Activated T-helper 2 cell treated with anti-CD3 and anti-CD28 coated beads, Interferon-gamma antibody, Interleukin-2, Interleukin-4, amounts not matched to agents 10 μg/mL and 5 μg/mL and 100 μg/mL, durations not matched to agents 14 hours and 24 hours and 36 hours (primary cell): ENCODE measurements at places on chromosomes 6 and 20. TPM values are rescaled to one million over a fixed set of nuclear protein-coding genes. Genes with fewer than 3 reads are reported as not detected.
A peak's percentile ranks its signal among the peaks of the same experiment; 100 is the strongest.

- H3K4me3 ChIP-seq: no peak overlapping the region
- H3K4me1 ChIP-seq: no peaks in the 10 kb centered on the region
- no peak for DNase-seq
Measured at GRCh38 chr20:944774-945410, 28.8 kb upstream of the ANGPT4 start.

Gene CDH4
- total RNA-seq: not detected in 2 replicates

DNA sequence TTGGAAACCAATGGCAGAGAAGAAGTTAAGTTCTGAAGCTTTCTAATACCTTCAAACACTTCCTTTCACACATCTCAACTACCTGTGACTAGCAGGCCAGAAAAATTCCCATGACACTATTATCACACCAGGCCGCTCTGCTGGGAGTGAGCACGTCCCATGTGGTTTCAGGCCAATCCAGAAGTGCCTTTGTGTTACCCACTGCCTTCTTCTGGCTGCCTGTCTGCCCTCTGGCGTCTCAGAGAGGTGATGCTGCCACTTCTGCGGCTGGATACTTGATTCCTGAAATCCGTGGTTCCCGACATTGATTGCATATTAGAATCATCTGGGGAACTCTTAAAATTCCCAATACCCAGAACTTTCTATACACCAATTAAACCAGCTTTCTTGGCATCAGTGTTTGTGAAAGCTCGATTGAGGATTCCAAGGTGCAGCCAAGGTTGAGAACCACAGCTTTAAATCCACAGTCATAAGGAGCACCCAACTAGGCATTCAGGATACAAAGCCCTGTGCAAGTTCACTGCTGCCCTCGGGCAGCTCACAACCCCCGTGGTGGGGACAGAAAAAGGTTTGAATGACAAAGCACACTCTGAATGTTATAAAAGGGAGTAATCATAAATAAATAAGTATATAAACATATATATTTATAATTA lies 65.6 kb downstream of the STMND1 start:
- no peak for DNase-seq
- no peak overlapping the region for H3K27ac ChIP-seq
- no peaks in the 10 kb centered on the region for H3K27me3 ChIP-seq

DNA sequence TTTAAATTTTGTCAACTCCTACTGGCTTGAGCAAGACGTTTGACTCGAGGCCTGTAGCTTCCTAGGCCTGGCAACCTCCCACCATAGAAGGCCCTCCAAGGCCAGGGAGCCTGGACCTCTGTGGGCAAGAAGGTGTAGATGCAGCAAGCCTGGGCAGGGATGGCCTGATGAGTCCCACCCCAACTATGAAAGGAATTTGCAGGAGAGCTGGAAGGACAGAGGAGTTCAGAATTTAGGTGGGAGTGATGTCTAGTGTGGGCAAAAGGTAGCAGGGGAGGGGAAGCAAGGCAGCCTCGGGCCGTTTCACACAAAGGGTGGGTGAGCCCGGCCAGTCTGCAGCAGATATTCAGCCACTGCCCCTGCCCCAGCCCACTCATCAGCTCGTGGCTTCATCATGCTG lies 245.2 kb downstream of the CDH26 start:
- no peak overlapping the region for H3K4me3 ChIP-seq
- no peaks in the 10 kb centered on the region for H3K4me1 ChIP-seq

Gene ID4
- total RNA-seq: not detected in 2 replicates

Gene GPR6
- not detected in 2 replicates for total RNA-seq

Gene PPP1R16B
- total RNA-seq: 109 and 111 TPM in 2 replicates

Gene DYNLT2
- 1.9 and 2.1 TPM in 2 replicates for total RNA-seq

Gene SNHG17
- total RNA-seq: 78.7 and 83.7 TPM in 2 replicates

GRCh38 chr6:30556906-30557682 lies at the start of gene PRR3:
Gene PRR3 (plus strand): TSS chr6:30557295. CDS start chr6:30557345, 50 bp downstream.
- H3K4me1 ChIP-seq: peaks cover 22% of the 10 kb centered on the region
- DNase-seq: peak; percentile 86
- H3K27ac ChIP-seq: peak within 1 kb of the TSS; percentile 100
- H3K36me3 ChIP-seq: peaks cover 64% of the 10 kb centered on the region
- H3K4me3 ChIP-seq: peak within 1 kb of the TSS; percentile 98
- H3K27me3 ChIP-seq: no peaks in the 10 kb centered on the region

GRCh38 chr20:35125753-35126152 lies 21.4 kb downstream of the EDEM2 start:
- H3K27ac ChIP-seq: no peak overlapping the region
- peaks cover 2% of the 10 kb centered on the region for H3K4me1 ChIP-seq
- H3K36me3 ChIP-seq: peaks cover 58% of the 10 kb centered on the region
- H3K4me3 ChIP-seq: no peak overlapping the region
- no peaks in the 10 kb centered on the region for H3K27me3 ChIP-seq

Gene GABBR1
- 17.0 and 21.1 TPM in 2 replicates for total RNA-seq

DNA sequence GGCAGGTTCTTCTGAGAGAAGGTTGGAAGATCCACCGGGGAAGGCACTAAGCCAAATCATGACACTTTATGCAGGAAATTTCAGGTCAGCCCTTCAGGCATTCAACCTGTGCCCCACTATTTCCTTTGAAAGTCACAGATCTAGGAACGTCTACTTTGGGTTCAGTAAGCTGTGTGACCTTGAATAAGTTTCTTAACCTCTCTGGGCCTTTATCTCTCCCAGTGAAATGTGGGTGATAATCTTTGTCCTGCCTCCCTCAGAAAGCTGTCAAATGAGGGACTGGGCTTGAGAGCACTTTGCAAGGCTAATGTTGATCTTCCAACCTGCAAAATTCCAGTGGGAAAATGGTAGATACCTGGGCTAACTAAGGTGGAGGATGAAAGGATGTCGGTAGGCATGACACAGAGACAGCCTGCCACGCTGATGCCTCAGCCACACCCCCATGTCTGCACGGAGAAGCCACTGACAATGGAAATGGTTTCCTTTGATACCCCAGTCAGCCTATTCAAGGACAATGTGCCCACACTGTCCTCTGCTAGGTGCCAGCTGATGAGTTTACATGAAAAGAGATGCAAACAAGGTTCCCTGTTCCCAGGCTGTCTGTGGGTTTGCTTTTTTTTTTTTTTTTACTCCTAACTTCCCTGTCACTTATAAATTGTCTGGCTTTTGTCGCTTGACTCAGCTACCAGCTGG lies 9.3 kb downstream of the BNIP5 start:
- H3K4me3 ChIP-seq: no peak overlapping the region
- no peaks in the 10 kb centered on the region for H3K4me1 ChIP-seq
- peaks cover 26% of the 10 kb centered on the region for H3K27me3 ChIP-seq
- H3K27ac ChIP-seq: no peak overlapping the region

DNA sequence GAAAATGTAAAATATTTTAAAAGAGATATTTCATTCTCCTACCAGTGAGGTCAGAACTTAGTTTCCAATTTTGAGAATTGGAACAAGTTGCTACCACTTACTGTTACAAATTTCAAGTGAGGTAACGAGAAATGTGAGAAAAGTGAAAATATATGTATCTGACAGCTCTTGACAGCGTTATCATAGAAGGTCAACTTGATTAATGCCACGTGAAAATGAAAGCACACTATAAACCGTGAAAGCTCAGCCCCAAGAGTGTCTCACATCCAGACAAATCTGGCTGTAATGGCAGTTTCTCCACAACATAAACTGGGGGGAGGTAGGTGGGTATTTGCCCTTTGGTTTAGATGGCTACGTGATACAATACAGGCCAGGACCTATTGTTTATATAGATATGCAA lies 13.9 kb downstream of the HDGFL1 start:
- H3K27me3 ChIP-seq: no peaks in the 10 kb centered on the region
- no peaks in the 10 kb centered on the region for H3K36me3 ChIP-seq
- no peaks in the 10 kb centered on the region for H3K4me1 ChIP-seq
- no peak overlapping the region for H3K4me3 ChIP-seq
- no peak for DNase-seq

- no peaks in the 10 kb centered on the region for H3K36me3 ChIP-seq
- H3K27ac ChIP-seq: no peak overlapping the region
- H3K4me1 ChIP-seq: no peaks in the 10 kb centered on the region
- peaks cover 26% of the 10 kb centered on the region for H3K27me3 ChIP-seq
Measured at GRCh38 chr6:125377621-125378020, 75.9 kb upstream of the HDDC2 start.

GRCh38 chr6:107624541-107624940 lies 134.6 kb downstream of the SOBP start:
- H3K27ac ChIP-seq: no peak overlapping the region
- DNase-seq: no peak
- no peaks in the 10 kb centered on the region for H3K36me3 ChIP-seq
- H3K4me1 ChIP-seq: peaks cover 12% of the 10 kb centered on the region
- H3K27me3 ChIP-seq: peaks cover 24% of the 10 kb centered on the region
- H3K4me3 ChIP-seq: no peak overlapping the region

- peaks cover 8% of the 10 kb centered on the region for H3K4me1 ChIP-seq
- no peak for DNase-seq
- peaks cover 9% of the 10 kb centered on the region for H3K27me3 ChIP-seq
- no peak overlapping the region for H3K4me3 ChIP-seq
- H3K27ac ChIP-seq: no peak overlapping the region
Measured at GRCh38 chr6:170082531-170083187, 208.2 kb downstream of the DLL1 start.

Gene RREB1
- total RNA-seq: 23.1 and 23.6 TPM in 2 replicates

- peaks cover 25% of the 10 kb centered on the region for H3K36me3 ChIP-seq
- peak overlapping the region; percentile 88 for H3K27ac ChIP-seq
- H3K4me3 ChIP-seq: no peak overlapping the region
- H3K4me1 ChIP-seq: peaks cover 36% of the 10 kb centered on the region
- H3K27me3 ChIP-seq: no peaks in the 10 kb centered on the region
Measured at GRCh38 chr6:45801471-45802289, 214.0 kb downstream of the CLIC5 start.

- H3K36me3 ChIP-seq: no peaks in the 10 kb centered on the region
- H3K27ac ChIP-seq: no peak overlapping the region
- DNase-seq: no peak
- H3K4me1 ChIP-seq: no peaks in the 10 kb centered on the region
- no peaks in the 10 kb centered on the region for H3K27me3 ChIP-seq
- no peak overlapping the region for H3K4me3 ChIP-seq
Measured at GRCh38 chr6:3724451-3725144, 26.9 kb downstream of the PXDC1 start.

DNA sequence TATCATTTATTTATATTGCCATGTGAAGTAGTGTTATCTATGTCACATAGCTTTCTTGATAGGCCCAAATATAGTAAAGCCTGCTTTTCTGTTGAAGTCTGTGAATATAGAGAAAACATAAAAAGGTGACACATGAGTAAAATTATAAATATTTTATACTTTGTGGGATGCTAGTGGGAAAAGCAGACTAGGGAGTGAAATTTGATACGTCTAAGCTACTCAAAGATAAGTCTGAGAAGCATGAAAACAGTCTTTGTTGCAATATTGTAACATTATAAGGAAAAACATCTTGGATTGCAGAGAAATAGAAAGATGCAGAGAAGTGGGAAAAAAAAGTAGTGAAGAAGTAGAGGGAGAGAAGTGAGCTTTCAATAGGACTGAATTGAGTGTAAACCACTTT lies 75.4 kb downstream of the ZNF292 start:
- H3K4me1 ChIP-seq: peaks cover 13% of the 10 kb centered on the region
- no peaks in the 10 kb centered on the region for H3K27me3 ChIP-seq
- H3K36me3 ChIP-seq: peaks cover 44% of the 10 kb centered on the region
- no peak overlapping the region for H3K27ac ChIP-seq

- H3K4me3 ChIP-seq: no peak overlapping the region
- no peaks in the 10 kb centered on the region for H3K27me3 ChIP-seq
- DNase-seq: no peak
- no peak overlapping the region for H3K27ac ChIP-seq
- no peaks in the 10 kb centered on the region for H3K36me3 ChIP-seq
Measured at GRCh38 chr20:19408971-19409370, 196.5 kb downstream of the SLC24A3 start.

DNA sequence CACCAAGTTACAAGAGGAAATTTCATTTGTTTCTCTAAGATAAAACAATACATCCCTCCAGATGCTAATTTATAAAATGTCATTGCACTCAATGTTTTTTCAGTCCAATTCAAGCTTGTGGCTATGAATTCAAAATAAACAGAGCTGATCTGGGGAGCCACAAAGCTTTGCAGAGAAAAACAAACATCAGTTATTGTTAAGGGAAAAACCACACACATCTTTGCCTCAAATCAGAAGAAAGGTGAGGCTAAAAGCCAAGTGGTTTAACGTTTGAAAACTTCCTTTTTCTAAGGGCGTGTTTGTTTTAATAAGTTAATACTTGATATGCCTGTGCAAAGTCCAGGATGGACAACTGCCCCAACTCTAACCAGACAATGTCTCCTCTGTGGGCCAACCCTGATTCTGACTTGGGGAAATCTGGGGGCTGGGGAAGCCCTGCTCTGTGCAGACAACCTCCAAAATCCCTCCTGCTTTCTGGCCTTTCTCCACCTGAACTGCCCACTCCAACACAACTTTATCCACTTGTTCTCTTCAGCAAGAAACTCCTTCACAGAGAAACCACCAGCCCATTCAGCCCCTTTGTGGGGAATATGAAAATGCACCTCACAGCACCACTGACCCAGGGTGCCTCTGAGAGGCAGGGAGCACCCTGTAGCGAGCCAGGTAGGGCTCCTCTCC lies 44.6 kb upstream of the NT5E start:
- no peaks in the 10 kb centered on the region for H3K36me3 ChIP-seq
- no peak overlapping the region for H3K4me3 ChIP-seq
- peak overlapping the region; percentile 56 for H3K27ac ChIP-seq
- DNase-seq: no peak
- H3K27me3 ChIP-seq: no peaks in the 10 kb centered on the region

Gene GJA1
- not detected in 2 replicates for total RNA-seq

- no peaks in the 10 kb centered on the region for H3K27me3 ChIP-seq
- no peak for DNase-seq
- H3K36me3 ChIP-seq: peaks cover 6% of the 10 kb centered on the region
- H3K4me3 ChIP-seq: no peak overlapping the region
Measured at GRCh38 chr6:112040956-112041355, 12.9 kb upstream of the CCN6 start.

- H3K4me1 ChIP-seq: no peaks in the 10 kb centered on the region
- DNase-seq: no peak
- no peak overlapping the region for H3K4me3 ChIP-seq
- no peaks in the 10 kb centered on the region for H3K27me3 ChIP-seq
- no peak overlapping the region for H3K27ac ChIP-seq
Measured at GRCh38 chr6:99492092-99492491, 23.1 kb downstream of the USP45 start.

- no peaks in the 10 kb centered on the region for H3K36me3 ChIP-seq
- peaks cover 3% of the 10 kb centered on the region for H3K4me1 ChIP-seq
- no peak for DNase-seq
- H3K4me3 ChIP-seq: peak overlapping the region; percentile 39
- no peak overlapping the region for H3K27ac ChIP-seq
Measured at GRCh38 chr6:125154761-125155135, 1.2 kb downstream of the TPD52L1 start.

GRCh38 chr6:35557239-35557638 lies 44.5 kb upstream of the TULP1 start:
- no peaks in the 10 kb centered on the region for H3K27me3 ChIP-seq
- no peak overlapping the region for H3K27ac ChIP-seq
- H3K4me3 ChIP-seq: no peak overlapping the region
- no peaks in the 10 kb centered on the region for H3K36me3 ChIP-seq
- no peaks in the 10 kb centered on the region for H3K4me1 ChIP-seq

DNA sequence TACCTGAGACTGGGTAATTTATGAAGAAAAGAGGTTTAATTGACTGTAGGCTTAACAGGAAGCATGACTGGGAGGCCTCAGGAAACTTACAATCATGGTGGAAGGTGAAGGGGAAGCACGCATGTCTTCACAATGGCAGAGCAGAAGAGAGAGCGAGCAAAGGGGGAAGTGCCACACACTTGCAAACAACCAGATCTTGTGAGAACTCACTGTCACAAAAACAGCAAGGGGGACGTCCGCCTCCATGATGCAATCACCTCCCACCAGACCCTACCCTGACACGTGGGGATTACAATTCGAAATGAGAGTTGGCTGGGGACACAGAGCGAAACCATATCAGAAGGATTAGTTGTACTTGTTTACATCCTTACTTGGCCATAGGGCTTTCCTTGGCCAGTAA lies 49.7 kb downstream of the FIG4 start:
- no peak for DNase-seq
- peaks cover 10% of the 10 kb centered on the region for H3K36me3 ChIP-seq
- no peak overlapping the region for H3K27ac ChIP-seq
